ENCODE measurements at places on chromosomes 11 and 22. TPM values are rescaled to one million over a fixed set of nuclear protein-coding genes. Genes with fewer than 3 reads are reported as not detected.

GRCh38 chr22:46453829-46454503 is 83.5 kb downstream of the CELSR1 start:
- no peak for DNase-seq

The FAM181B gene
- 0.97 TPM for polyA plus RNA-seq

DNA sequence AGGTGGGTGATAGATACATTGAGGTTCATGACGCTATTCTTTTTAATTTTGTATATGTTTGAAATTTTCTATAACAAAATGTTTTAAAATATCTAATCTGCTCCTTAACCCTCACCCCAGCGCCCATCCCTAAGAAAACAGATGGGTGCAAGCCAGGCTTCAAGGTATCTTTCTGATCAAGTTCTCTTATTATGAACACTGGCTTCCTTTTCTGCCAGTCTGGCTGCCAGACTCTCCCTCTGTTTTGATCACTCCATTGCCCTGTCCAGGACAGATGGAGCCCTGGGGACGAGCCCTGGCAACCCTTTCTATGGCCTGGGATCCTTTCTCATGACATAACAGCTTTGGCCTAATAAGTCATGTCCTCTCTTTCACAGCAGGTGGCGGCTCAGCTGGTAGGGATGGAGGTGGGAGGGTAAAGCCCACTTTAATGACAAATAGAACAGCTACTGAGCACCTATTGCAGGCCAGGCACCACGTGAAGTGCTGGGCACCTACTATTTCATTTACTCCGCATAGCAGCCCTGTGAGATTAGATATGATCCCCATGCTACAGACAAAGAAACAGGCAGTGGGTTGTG is 38.4 kb downstream of the DRD2 start:
- no peak for DNase-seq

DNA sequence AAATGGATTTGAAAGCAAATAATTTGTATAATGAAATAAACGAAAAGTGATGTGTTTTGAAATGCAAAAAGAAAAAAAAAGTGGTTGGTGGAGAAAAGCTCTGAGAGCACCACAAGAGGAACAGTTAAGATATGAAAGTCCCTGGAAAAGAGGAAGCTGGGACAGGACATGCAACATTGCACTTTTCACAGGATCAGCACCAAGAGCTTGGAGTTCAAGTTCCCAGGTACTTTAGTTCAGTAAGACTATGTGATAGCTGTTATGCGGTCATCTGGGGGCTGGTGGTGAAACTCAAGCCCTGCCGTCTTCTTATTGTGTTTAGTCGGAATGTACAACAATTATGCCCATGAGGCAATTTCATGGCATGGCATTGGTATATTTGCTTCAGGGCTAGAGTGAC is 17.1 kb upstream of the MS4A4A start:
- DNase-seq = no peak

All from kidney (tissue), 22 donors.